ENCODE measurements at places on chromosomes 2 and 18.

DNA sequence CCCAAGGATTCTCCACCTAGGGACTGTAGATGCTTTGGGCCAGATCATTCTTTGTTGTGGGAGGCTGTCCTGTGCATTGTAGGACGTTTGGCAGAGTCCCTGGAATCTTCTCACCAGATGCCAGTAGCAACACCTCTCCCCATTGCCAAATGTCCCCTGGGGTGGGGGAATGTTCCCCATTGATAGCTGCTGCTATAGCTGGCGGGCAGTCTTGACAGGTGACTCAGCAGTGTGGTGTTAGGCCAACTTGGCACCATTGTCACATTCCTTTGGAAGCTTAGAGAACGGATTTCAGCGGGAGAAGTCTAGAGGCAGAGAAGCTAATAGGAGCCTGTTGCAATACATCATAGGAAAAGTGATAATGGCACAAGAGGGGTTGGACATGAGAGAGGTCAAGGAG lies 495.7 kb upstream of the SMIM21 start:
- no peak for DNase-seq

GRCh38 chr18:72648079-72648478 lies 103.9 kb upstream of the CBLN2 start:
- no peak for DNase-seq

GRCh38 chr2:101515477-101515876 lies 40.6 kb upstream of the RFX8 start:
- DNase-seq, result no peak

- DNase-seq, result no peak
Measured at GRCh38 chr2:197217541-197217940, 93.0 kb downstream of the ANKRD44 start.

- no peak for DNase-seq
Measured at GRCh38 chr18:31716362-31716761, 32.0 kb upstream of the B4GALT6 start.

- no peak for DNase-seq
Measured at GRCh38 chr2:217886091-217886490, 116.7 kb downstream of the TNS1 start.

DNA sequence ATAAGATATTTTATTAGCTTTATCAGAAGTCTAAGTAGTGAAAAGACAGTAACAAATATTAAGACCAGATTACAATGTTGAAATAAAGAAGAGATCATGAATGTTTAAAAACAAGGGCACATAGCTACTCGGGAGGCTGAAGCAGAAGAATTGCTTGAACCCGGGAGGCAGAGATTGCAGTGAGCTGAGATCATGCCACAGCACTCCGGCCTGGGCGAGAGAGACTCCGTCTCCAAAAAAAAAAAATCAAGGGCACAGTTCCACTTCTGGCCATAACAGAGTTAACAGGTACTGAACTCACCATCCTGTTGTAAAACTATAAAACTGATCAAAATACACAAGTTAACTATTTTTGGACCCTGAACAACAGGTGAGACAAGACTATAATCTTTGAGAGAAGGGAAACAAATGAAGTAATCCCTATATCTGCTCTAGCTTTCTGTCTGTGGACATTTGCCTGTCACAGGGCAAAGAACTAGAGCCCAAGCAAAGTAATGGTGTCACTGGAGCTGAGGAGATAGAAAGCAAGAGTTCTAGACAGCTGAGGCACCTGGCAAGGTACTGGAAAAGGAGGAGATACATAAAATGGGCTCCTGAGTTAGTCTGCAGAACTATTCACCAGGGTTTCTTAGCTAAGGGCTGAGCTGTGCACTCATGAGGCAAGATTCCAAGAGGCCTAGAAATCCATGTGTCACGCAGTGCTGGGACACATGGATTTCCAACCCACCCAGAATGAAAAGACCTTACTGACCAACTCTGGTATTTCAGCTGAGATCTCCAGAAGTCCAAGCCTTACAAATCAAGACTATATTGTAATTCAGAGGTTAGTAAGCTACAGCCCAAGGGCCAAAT lies 15.2 kb downstream of the MMADHC start:
- DNase-seq, result no peak

DNA sequence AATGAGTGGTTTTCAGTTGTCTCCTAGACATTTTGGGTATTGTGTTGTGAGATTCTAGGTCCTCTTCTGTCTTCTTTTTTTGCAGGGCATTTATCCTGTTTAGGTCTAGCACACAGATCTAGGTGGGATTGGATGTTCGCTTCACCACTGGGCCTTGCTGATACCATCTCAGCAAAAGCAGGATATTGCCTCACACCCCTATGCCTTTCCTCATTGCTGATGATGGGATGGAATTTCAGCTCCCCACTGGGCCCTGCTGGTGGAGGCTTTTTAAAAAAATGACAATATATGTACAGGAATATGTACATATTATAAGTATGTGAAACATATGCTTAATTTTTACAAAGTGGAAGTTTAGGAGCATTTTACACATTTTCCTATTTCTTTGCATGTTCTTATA lies 5.4 kb upstream of the TOGARAM2 start:
- DNase-seq, result no peak

DNA sequence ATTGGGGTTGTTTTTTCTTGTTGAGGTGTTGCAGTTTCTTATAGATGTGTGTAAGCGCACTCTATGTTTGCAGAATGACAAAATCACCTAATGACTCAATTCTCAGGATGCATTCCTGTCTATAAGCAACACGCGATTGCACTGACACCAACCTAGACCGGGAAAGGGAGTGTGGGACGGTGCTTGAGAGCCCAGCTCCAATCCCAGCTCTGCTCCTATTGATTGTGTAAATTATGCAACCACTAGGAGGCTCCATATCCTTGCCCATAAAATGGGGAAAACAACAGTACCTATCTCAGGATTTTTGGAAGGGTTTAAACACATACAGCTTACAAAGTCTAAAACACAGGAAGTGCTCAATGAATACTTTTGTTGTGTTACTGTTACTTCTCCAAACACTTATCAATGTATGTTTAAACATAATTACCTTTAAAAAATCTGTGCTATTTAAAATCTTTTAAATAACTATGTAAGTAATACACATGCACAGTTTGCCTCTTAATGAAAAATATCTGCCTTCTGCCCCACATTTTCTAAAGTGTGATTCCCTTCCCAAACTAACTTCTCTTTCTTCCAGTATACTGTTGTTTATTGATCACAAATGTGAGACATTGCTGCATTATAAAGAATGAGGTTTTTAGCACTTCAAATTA lies 132.5 kb downstream of the SPHKAP start:
- peak; percentile 11 for DNase-seq

GRCh38 chr18:78144669-78145068 lies 834.9 kb upstream of the SALL3 start:
- no peak for DNase-seq

- DNase-seq, result no peak
Measured at GRCh38 chr2:68742626-68743415, 8.2 kb downstream of the ARHGAP25 start.

- no peak for DNase-seq
Measured at GRCh38 chr18:78396077-78396476, 583.5 kb upstream of the SALL3 start.

GRCh38 chr18:31100436-31101182 lies 1.6 kb downstream of the DSC2 start:
- no peak for DNase-seq

DNA sequence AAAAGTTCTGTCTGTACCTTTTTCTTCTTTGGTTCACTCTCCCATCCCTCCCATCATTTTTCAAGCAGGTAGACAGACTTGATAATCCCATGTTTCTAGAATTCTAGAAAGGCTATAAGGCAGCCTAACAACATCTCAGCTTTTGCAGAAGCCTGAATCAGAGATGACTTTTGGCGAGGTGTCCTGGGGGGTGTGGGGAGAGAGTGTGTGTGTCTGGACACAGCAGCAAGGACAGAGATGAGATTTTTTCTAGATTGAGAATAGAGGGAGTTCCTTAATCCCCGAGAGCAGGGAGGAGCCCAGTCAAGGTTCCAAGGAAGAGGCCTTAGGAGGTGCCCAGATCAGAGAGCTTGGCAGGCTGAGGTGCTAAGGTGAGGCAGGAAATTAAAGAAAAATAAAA lies 22.0 kb upstream of the LAPTM4A start:
- DNase-seq, result no peak

GRCh38 chr2:109382226-109382895 lies 231.4 kb downstream of the SEPTIN10 start:
- no peak for DNase-seq

GRCh38 chr18:46156124-46156745 lies 52.0 kb downstream of the HAUS1 start:
- no peak for DNase-seq

DNA sequence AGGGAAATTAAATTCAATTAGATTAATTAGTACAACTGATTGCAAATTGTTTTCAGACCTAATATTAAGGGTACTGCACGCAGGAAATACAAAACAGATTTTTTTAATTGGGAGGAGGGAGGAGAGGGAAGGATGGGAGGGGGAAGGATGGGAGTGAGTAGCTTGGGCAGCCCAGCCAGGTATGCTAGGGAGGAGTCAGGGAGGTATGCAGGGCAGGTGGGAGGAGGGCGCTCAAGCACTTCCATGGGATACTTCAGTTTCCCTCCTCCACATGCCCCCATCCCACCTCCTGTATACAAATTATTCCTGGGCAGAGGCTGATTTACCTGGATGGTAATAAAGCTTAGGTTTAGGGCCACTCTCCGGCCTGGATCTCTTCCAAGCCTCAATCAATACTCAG lies 76.6 kb upstream of the CAPN13 start:
- DNase-seq, result no peak

DNA sequence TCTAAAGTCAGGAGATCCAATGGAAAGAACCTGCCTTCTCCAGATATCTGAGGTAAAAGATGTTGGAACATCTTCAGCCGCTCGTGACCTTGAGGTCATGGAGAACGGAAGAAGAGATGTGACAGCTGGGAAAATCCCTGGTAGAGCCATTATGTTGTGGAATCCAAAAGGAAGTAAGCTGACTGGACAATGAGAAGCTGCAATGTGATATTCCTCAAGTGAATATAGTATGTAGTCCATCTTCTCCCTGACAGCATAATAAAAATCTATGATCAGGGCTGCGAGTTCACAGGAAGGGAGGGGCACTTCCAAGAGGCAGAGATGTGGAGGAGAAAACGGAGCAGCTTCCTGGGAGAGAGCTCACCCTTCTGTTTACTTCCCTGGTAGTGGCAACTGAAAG lies 201.0 kb upstream of the SP5 start:
- no peak for DNase-seq

- DNase-seq, result no peak
Measured at GRCh38 chr2:240518981-240519380, 38.8 kb downstream of the ANKMY1 start.

GRCh38 chr2:36740061-36740460 lies 43.6 kb downstream of the VIT start:
- no peak for DNase-seq
